Tibial artery (tissue), 4 donors: ENCODE measurements at places on chromosomes 5 and 9.

DNA sequence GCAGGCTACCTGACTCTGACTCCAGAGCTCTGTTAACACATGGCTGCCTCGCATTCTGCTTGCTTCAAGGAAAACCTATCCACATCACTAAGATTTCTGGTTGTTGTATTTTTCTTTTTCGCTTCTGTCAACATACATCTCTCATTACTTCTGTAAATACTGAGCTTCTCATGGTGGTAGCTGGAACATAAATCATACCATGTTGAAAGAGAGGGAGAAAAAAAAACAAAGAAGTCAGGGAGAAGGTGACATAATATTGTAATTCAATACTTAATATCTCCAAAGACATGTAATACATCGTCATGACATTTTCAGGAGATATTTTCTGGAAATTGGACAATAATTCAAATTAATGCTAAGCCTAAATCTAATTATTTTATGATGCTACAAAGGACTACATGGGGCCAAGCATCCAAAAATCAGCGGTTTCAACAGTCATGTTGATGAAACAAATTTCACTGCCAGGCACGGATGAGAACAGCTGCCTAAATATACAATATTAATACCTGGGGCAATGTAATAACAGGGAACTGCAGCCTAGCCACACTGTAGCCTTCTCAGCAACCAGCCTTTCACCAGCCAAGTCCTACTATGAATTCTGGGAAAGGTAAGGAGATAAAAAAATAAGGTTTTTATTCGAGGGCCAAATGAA is 332.0 kb downstream of the TRIM32 start:
- DNase-seq, result no peak

DNA sequence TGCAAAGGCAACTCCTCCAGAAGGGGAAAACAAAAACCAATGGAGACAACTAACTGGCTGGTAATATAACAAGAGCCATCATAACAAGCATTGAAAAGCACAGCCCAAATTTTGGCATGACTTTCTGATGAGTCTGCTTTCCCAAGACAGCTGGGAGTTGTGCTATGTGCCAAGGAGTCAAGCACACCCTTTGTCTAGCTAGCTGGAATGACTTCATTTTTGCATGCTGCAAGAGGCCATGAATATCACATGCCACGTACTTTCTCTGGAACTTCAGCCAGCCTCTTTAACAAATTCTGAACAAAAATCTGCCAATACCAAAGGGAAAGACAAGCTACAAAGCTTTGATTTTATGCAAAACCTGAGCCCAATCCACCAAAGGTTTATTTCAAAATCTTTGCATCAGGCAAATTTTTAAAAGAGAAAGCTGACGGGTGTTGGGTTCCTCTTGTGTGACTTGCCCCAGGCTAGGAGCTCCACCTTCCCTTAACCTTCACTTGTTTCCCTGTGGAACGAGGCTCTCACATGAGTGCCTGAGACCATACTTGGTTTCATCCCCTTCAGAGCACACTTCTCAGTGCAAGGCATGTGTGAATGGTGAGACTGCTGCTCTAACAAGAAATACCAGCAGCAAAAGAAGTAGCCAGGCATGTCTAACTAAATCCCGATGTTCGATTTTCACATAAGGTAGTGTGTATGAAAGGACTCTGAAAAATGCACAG is 47.3 kb downstream of the S1PR3 start:
- DNase-seq, result peak; percentile 66

DNA sequence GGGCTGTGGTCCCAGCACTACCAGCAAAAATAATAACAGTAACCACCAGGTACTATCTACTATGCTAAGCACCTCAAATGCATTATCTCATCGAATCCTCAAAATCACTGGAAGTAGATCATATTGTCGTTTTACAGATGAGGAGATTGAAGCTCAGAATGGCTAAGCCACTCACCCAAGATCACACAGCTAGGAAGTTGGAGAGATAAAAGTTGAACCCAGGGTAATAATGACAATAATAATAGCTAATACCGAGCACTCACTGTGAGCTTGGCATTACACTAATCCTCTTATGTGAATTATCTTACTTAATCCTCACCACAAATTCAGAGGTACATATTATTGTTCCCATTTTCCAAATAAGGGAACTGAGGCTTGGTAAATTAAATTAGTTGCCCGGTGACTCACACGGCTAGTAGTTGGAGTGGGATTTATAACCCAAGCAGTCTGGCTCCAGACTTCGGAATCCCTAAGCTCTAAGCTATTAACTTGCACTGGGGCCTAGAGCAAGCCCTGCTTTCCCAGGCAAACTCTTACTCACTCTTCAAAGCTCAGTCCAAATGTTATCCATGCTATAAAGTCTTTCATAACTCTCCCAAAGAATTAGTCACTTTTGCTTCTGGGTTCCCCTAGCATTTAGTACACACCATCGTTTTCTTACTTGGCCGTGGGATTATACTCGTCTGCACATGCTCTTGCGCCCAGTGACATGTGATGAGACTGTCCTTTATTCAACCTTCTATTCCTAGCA is 3.8 kb downstream of the ARSI start:
- peak; percentile 73 for DNase-seq

GRCh38 chr9:91578911-91579310 is 155.3 kb upstream of the NFIL3 start:
- DNase-seq, result no peak

DNA sequence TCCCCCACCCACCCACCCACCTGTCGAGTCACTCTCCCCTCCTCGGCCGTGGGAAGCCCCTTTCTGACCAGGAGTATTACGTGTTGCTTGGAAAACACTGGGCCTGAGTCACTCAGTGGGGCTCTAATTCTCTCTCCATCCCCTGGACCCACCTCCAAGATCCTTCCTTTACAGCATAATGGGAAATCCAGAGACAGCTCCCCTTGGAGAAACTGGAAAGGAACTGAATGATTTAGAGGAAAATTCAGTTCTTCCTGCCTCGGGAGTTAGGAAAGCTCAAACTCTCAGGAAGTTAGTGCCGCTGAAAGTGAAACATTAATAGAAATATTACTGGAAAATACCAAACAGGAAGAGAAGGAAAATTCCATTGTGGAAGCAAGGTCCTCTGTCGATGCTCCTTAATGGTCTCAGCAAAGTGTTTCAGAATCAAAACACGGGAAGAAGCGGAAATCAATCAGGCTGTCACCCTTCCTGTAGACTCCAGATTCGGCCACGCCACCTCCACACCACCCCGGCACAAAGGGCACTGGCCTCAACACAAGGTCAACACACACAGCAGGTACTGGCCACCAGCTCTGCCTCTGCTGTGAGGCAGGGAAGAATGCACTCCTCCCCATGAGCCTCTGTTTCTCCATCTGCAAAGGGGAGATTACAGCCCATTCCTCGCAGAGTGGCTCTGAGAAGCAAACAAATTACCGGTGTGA is 9.6 kb downstream of the SHB start:
- DNase-seq, result no peak

- no peak for DNase-seq
Measured at GRCh38 chr5:36629729-36630128, 23.3 kb downstream of the SLC1A3 start.

- no peak for DNase-seq
Measured at GRCh38 chr5:93794954-93795353, 53.6 kb upstream of the POU5F2 start.

DNA sequence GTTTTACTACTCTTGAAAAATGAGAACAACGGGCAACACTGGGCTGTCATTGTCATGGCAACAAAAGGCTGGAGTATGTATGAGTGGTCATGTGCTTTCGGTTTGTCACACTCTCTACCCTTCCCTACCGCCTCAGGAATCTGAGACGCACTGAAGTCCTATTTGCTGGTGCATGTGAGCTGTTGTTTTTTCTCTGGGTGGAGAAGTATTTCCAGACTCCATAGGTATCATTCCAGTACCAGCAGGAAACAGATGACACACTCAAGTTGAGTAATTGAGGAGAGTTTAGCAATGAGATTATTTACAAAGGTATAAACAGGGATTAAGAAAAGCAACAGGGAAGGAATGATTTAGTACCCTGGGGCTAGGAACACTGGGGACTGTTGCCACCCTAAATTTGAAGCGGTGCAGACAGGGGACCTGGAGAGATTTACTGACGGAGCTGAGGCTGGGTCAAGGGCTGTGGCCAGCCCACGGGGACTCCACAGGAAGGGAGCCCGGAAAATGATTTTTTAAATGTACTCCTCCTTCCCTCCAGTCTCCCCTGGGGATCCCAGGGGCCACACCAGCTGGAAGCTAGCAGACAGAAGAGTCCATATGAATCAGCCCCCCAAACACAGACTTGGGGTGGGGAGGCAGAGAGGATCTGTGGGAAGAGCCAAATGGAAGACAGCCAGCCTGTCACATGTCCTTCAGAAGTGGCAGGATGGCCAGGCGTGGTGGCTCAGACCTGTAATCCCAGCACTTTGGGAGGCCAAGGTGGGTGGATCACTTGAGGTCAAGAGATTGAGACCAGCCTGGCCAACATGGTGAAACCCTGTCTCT is 13.2 kb upstream of the ZBTB43 start:
- no peak for DNase-seq

- DNase-seq, result no peak
Measured at GRCh38 chr5:107301999-107302398, 368.7 kb downstream of the EFNA5 start.

- peak; percentile 48 for DNase-seq
Measured at GRCh38 chr9:133532937-133533668, 1.4 kb upstream of the ADAMTSL2 start.

GRCh38 chr9:71668717-71669116 is 99.6 kb downstream of the CEMIP2 start:
- no peak for DNase-seq

- no peak for DNase-seq
Measured at GRCh38 chr9:109447329-109448076, 50.6 kb downstream of the PTPN3 start.

DNA sequence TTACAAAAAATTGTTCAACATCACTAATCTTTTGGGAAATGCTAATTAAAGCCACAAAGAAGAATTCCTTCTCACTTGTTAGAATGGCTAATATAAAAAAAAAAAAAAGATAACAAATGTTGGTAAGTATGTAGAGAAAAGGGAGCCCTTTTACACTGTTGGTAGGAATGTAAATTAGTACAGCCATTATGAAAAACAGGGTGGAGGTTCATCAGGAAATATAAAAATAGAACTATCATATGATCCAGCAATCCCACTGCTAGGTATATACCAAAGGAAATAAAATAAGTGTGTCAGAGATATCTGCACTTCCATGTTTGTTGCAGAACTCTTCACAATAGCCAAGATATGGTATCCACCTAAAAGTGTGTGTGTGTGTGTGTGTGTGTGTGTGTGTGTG is 83.5 kb upstream of the RGMB start:
- no peak for DNase-seq

- peak; percentile 28 for DNase-seq
Measured at GRCh38 chr9:96503918-96504317, 53.9 kb downstream of the HABP4 start.

GRCh38 chr5:150570333-150570732 is 62.4 kb downstream of the NDST1 start:
- no peak for DNase-seq

DNA sequence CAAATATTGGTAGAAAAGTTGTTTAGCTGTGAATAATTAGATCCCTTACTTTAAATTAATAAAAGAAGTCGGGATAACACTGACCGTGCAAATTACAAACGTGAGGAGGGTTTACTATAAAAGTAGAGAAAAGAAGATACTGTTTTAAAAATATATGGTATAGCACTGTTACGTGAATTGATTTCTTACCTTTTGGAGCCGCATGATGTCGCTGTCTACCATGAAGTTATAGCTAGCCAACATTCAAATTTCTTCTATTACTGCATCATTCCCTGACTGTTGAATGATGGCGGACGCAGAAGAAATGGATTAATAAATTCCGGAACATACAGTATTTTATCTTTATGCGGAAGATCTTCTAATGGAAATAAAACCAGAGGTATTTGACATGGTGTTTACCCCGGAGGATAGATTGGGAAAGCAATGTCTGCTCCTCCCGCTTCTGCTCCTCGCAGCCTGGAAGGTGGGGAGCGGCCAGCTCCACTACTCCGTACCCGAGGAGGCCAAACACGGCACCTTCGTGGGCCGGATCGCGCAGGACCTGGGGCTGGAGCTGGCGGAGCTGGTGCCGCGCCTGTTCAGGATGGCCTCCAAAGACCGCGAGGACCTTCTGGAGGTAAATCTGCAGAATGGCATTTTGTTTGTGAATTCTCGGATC is at the start of gene PCDHA6:
Gene PCDHA6, plus strand, starts transcription at position 257 of the 658 bp plus-strand sequence. Its CDS starts 132 bp downstream, at position 389.
- DNase-seq, result no peak

DNA sequence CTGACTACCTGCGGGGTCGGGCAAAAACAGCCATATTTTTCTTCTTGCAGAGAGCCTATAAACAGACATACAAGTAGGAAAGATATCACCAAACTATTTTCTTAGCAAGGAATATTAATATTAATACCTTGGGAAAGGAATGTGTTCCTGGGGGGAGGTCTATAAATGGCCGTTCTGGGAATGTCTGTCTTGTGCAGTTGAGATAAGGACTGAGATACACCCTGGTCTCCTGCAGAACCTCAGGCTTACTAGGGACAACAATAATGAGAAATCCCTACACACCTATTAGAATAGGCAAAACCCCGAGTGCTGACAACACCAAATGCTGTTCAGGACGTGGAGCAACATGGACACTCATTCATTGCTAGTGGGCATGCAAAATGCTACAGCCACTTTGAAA is 297.2 kb downstream of the DRD1 start:
- no peak for DNase-seq

DNA sequence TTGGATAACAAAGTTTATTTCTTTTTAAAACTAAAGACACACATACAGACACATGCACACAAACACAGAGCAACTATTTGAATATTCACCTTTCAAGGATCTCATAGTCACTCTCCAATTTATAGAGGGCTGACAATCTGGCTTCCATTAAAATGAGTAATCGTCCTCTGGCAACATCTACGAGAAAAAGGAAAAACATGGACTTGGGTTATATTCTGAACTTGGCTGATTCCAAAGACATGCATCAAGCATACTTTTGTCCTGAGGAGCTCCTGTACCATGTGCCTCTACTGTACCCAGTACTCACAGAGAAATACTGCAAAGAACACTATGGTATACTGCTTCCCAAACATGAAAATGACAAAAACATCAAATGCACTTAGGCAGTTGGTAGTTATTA is 15.4 kb downstream of the IARS1 start:
- no peak for DNase-seq

DNA sequence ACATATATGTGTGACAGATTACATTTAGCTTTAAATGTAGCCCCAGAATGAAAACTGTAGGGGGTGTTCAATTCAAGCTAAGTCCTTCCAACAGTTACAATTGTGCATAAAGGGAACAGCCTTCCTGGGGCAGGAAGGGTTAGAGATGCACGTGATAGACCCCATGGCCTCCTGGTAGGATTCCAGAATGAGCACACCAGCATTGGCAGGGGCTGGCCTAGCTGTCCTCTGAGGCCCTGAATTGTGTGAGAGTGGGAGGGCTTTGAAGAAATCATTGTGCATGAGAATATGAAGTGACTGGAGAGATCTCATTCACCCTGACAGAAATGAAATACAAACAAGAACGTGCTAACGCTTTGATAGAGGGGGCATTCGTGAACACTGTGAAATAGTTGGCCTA is 663.8 kb upstream of the KLF4 start:
- DNase-seq, result no peak

- no peak for DNase-seq
Measured at GRCh38 chr9:98171176-98171925, 21.1 kb downstream of the CORO2A start.

- no peak for DNase-seq
Measured at GRCh38 chr9:123418506-123418905, 62.5 kb downstream of the CRB2 start.

GRCh38 chr9:3971391-3972082 is 328.3 kb downstream of the GLIS3 start:
- DNase-seq, result no peak

- no peak for DNase-seq
Measured at GRCh38 chr9:88645879-88646199, 110.9 kb downstream of the NXNL2 start.

GRCh38 chr9:93294011-93294410 is 110.1 kb downstream of the WNK2 start:
- DNase-seq, result no peak
